ENCODE measurements at places on chromosomes 2 and 18.

DNA sequence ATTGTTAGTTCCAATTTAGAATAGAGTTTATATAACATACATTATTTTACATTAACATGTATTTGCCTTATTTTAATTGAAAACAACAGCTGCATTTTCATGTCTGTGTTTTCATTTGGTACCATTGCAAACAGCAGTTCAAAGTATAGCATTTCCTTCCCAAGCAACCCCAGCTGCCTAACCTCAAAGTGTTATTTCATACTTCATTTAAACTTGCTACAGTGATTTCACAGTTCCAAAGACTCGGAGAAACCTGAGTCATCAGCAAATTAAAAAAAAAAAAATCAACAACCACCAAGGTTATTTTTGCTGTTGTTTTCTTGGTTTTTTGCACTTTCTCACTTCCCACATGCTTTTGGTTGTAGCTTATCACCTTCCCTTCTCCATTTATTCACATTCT, 236.5 kb upstream of the SPHKAP start:
- no peak for DNase-seq

DNA sequence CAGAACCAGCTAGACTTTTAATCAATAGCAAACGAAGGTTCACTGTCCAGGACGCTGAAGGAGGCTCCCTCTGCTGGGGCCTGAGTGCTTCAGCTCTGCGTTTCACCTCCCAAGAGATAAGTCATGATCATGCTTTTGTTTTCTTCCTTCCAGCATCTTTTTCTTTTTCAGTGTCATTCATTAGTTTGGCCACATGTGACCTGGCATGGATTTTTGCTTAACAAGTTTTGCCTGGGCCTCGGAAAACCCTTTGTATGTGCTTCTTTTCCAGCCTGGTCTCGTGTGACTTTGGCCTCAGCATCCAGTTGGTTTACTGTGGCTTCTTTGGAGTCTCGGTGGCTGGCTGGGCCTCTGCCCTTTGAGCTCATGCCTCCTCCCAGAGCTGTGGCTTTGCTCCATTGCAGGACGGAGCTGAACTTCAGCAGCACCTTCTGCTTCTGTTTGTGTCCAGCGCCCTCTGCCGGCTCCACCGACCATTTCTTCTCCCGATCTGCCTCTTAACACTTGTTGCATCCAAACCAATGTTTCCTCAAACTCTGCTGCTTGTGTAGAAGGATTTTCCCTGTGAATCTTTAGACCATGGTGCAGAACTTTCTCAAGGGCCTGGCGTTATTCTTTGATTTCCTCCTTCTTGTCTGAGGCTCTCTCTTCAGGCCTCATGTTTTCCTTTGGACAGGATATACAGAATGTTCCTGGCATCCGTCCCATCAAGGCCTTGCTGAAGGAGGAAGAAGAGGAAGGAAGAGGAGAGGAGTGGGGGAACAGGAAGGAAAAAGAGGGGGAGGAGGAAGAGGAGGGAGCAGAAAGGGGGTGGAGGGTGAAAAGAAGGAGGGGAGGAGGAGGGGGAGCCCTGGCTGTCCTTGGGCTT, 23.6 kb upstream of the HES6 start:
- peak; percentile 68 for DNase-seq

DNA sequence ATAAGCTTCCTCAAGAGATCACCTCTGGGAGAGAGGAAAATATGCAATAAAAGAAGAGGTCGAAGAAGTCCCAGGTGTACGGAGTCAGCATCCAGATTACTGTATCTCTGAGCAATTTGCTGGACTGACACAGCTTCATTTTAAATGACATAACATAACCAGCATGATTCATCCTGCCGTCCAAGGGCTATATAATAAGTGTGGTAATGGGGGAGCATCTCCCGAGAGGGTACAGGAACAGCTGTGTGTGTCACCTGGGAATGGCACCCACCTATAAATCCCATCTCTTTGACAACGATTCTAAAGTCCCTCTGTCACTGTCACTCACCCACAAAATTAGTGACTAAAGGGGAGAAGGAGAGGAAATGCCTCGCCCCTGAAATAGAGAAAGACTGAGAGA, 19.3 kb upstream of the FZD7 start:
- no peak for DNase-seq

GRCh38 chr2:55865096-55865835, 58.3 kb downstream of the EFEMP1 start:
- DNase-seq: no peak

- no peak for DNase-seq
Observed at GRCh38 chr18:75051757-75052156, 157.2 kb downstream of the PTGR3 start.

- DNase-seq: no peak
Observed at GRCh38 chr2:146820672-146821071, 1024.2 kb upstream of the ACVR2A start.

DNA sequence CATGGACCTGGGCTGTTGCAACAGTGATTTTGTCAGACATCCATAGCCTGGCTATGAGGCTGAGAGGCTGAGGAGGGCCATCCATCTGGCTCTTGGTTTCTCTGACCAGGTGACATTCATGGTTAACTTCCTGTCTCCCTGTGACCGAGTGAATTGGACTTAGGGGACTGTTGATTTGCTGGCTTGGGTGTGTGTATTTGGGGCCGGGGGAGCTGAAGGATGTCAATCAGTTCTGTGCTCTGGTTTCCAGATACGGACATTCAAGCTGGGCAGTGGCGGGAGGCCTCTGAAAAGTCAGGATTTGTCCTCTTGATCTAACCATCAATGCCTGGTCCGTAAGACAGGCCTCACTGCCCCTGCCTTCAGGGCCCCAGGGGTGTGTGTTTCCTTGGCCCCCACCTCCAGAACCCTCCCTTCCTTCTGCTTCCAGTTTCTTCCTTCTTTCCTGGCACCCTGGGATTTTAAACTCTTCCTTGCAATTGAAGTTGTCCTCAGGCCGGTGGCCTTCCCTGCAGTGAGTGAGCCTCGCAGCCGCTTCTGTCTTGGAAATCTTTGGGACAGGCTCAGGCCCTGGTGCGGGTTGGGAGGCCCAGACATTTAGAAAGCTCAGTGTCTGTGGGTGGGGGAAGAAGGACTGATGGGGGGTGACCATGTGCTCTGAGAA, 54.7 kb upstream of the HAAO start:
- no peak for DNase-seq

- no peak for DNase-seq
Observed at GRCh38 chr2:3533836-3534235, 14.5 kb upstream of the ADI1 start.

DNA sequence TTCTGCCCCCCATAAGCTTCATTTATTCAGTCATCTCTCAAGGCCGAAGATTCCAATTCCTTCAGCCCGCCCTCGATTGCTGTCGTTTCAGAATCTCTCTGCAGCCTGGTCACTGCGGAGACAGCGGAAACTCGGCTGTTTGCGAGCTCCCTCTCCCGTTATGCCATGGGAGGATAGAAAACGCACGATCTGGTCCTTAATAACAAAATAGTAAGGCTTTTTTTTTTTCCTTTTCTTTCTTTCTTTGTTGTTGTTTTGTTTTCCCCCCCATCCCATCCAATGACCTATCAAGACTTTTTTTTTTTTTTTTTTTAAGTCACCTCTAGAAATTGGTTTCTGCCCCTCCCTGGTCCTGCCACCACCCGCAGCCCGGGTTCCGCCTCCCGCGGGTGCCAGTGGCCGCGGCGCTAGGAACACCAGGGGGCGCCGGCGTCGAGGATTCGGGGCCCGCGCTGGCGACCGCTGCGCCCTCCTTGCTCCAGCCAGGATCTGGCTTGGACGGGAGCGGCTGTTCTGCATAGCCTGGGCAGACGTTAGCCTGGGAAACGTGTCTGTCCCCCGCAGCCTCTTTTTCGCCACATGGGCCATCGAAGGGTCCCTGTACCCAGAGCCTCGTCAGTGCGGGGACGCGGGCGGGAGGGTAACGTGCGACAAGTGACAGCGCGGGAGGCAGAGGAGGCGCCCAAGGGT, 10.1 kb downstream of the CPLX4 start:
- peak; percentile 80 for DNase-seq

GRCh38 chr2:149701241-149701640, 113.7 kb upstream of the MMADHC start:
- DNase-seq: no peak

- no peak for DNase-seq
Observed at GRCh38 chr2:111099402-111099801, 21.3 kb upstream of the BCL2L11 start.

GRCh38 chr2:126657148-126657635, 1.2 kb downstream of the GYPC start:
- DNase-seq: peak; percentile 72

DNA sequence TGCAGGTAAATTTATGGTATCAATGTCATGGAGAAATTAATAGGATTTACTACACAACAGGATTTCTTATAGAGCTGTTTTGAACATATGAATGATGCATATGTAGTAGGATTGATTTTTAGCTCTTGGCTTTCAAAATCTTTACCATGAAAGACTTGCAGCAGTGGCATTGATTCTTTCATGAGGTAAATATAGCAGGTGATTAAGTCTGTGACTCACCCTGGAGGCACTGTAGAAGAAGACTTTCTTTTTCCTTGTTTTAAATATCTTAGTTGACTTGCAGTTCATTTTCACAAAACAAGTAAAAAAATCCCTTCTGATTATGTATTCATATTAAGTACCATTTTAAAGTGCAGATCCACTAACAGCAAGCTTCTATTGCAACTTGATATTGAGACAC, 463.0 kb downstream of the FBXO15 start:
- DNase-seq: no peak

Data from right kidney (tissue), 9 donors.